T-cell (primary cell): ENCODE measurements at places on chromosomes 11 and 22.

- no peak overlapping the region for H3K4me3 ChIP-seq
- no peak for DNase-seq
- H3K27me3 ChIP-seq = no peaks in the 10 kb centered on the region
- no peaks in the 10 kb centered on the region for H3K36me3 ChIP-seq
These were observed 23.8 kb upstream of the SLC22A12 start for GRCh38 chr11:64566915-64567891.

- H3K4me3 ChIP-seq = peak overlapping the region; percentile 69
- no peaks in the 10 kb centered on the region for H3K36me3 ChIP-seq
- H3K27ac ChIP-seq = peak overlapping the region; percentile 75
- H3K27me3 ChIP-seq = no peaks in the 10 kb centered on the region
These were observed 8.0 kb downstream of the TMEM86A start for GRCh38 chr11:18706330-18707243.

- H3K4me1 ChIP-seq = peaks cover 18% of the 10 kb centered on the region
- no peak for DNase-seq
- H3K27ac ChIP-seq = no peak overlapping the region
- no peak overlapping the region for H3K4me3 ChIP-seq
These were observed 1.9 kb upstream of the PHF21A start for GRCh38 chr11:46122945-46123715.

DNA sequence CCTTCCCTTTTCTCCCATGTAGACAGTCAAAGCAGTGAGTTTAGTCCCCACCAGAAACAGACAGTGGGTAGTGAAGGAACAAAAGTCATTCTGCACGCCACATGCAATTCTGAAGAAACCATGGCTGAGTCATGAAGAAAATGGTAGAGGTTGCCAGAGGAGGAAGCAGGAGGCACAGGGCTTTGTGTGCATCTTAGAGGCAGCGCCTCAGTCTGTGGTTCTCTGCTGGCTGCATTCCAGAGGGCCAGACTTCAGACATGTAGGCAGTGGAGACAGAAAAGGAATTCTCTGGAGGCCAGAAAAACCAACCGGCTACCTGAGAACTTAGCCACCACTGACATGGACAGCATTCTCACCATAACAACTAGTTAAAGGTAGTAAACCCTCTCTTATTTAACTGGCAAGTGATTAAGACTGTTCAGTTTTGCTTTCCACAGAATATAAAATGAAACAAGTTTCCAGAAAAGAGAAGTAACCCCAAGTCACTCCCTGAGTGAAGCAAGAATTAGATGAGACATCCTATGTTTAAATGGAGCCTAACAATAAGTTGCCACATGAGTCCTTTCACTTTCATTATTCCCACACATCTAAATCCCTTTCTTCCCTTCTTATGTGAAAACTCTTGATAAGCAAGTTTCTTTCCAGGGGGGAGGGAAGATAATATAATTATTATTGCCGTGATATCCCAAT is 556.1 kb downstream of the SOX6 start:
- DNase-seq = no peak
- no peaks in the 10 kb centered on the region for H3K4me1 ChIP-seq
- H3K27me3 ChIP-seq = no peaks in the 10 kb centered on the region
- no peak overlapping the region for H3K4me3 ChIP-seq

DNA sequence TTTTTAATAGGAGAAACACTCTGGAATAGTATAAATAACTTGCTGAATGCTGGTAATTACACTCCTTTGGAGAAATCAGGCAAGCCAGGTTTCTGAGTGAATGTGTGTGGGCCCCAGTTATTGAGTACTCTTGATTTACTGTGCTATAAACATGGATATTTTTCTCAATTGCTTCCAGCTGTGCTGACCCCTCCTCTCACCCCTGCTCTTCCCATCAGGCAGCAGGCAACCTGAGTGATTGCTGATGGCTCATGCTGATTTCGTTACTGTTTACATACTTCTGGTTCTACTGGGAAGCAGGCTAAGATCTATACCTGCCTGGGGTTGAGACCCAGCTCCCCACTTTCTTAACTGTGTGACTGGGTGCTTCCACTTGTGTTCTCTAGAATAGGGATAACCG is 68.5 kb downstream of the DHCR7 start:
- no peaks in the 10 kb centered on the region for H3K4me1 ChIP-seq
- no peaks in the 10 kb centered on the region for H3K36me3 ChIP-seq
- DNase-seq = no peak
- no peaks in the 10 kb centered on the region for H3K27me3 ChIP-seq

DNA sequence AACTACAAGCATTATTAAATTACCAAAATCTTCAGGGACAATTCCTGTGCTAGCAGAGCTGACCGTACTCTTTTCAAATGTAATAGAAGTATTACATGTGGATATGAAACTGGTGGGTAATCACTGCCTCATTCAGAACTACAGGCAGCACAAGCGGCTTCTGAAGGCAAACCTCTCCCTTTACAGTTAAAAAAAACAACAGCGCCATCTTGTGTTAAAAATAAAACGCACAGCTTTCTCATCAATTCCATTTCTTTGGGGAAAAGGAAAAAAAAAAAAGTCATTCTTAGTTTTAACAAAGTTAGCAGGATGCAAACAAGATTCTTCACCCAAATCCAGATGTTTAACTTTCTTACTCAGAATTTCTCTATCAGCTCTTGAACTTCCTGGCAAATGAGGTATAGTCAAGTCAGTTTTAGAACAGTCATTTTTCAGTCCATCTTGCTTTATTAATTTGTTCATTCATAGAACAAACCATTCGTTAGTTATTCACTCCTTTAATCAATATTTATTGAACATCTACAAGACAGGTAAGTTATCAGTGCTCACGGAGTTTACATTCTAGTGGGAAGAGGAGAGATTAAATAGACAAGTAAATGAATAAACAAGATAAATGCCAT is 331.8 kb upstream of the MPPED2 start:
- no peaks in the 10 kb centered on the region for H3K36me3 ChIP-seq
- H3K4me1 ChIP-seq = no peaks in the 10 kb centered on the region

- no peaks in the 10 kb centered on the region for H3K36me3 ChIP-seq
- DNase-seq = no peak
- H3K4me1 ChIP-seq = no peaks in the 10 kb centered on the region
- H3K4me3 ChIP-seq = no peak overlapping the region
These were observed 11.1 kb upstream of the B3GAT1 start for GRCh38 chr11:134423106-134423505.

DNA sequence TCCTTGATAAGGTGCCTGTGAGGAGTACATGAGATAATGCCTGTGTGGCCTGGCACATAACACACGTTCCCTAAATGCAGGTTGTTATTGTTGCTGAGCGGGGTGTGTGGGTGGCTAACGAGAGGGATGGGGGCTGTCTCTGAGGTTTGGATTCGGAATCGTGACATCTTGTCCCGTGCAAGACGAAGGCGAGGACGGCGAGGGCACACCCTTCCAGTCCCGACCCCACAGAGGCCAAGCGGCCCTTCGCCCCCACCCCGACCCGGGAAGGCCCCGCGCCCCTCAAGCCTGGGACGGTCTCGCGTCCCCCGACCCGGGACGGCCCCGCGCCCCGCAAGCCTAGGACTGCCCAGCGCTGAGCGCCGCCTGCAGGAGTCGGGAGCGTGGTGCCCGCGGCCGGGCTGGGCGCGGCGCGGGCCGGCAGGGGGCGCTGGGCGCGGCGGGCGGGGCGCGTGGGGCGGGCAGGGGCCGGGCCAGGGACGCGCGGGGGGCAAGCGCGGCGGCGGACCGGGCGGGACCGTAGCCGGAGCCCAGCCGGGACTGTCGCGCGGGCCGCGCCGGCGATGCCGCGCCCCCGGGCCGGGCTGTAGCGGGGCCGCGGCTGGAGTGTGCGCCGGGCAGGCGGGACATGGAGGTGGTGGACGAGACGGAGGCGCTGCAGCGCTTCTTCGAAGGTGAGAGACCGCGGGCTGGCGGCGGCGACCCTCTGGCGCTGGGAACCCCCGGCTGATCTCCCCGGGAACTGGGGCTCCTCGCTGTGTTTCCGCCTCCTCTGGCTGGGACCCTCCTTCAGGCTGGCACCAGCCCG is at the start of gene MYRF:
Gene MYRF, plus strand, starts transcription at position 520 of the 808 bp plus-strand sequence. Its CDS starts 109 bp downstream, at position 629.
- H3K27ac ChIP-seq = no peak within 1 kb of the TSS
- peak; percentile 37 for DNase-seq
- H3K27me3 ChIP-seq = peaks cover 65% of the 10 kb centered on the region
- H3K4me1 ChIP-seq = peaks cover 32% of the 10 kb centered on the region

DNA sequence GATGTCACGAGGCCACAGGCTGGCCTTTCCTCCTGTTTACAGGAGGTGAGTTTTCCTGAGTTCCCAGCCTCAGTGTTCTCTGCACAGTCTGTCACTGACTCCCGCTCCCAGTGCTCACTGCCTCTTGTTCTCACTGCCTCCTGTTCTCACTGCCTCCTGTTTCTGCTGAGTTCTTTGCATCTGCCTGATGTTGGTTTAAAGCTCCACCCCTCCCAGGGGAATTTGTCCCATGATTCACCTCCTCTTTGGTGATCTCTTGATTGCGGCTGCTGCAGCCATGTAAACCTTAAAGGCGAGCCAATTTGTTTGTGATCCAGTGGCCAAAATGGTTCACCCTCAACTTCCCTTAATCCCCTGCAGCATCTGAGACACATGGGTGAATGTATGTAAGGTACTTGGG is 6.0 kb upstream of the TUBA8 start:
- no peaks in the 10 kb centered on the region for H3K4me1 ChIP-seq
- H3K27ac ChIP-seq = no peak overlapping the region
- no peak for DNase-seq
- no peaks in the 10 kb centered on the region for H3K27me3 ChIP-seq
- H3K36me3 ChIP-seq = peaks cover 17% of the 10 kb centered on the region
- H3K4me3 ChIP-seq = no peak overlapping the region

DNA sequence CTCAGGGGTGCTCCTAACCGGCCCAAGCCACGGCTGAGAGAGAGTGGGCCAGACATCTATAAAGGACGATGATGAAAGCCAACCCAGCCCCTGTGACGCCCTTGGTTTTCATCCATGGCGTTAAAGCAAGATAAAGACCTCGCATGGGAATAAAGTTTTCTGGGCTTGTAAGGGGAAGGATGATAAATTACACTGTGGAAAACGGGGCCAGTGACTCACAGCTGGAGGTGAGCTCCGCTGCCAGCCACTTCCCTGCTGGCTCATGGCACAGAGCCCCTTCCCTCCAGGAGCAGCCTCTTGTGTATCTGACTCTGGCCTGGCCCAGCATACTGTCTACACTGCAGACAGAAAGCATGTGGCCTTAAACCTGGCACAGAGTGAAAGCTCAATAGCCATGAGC is 503.2 kb upstream of the B3GAT1 start:
- no peaks in the 10 kb centered on the region for H3K27me3 ChIP-seq
- no peak overlapping the region for H3K4me3 ChIP-seq
- no peak overlapping the region for H3K27ac ChIP-seq
- DNase-seq = no peak
- H3K4me1 ChIP-seq = no peaks in the 10 kb centered on the region

GRCh38 chr11:11105361-11105760 is 247.5 kb upstream of the ZBED5 start:
- H3K4me1 ChIP-seq = no peaks in the 10 kb centered on the region
- DNase-seq = no peak
- H3K27me3 ChIP-seq = no peaks in the 10 kb centered on the region
- H3K4me3 ChIP-seq = no peak overlapping the region

DNA sequence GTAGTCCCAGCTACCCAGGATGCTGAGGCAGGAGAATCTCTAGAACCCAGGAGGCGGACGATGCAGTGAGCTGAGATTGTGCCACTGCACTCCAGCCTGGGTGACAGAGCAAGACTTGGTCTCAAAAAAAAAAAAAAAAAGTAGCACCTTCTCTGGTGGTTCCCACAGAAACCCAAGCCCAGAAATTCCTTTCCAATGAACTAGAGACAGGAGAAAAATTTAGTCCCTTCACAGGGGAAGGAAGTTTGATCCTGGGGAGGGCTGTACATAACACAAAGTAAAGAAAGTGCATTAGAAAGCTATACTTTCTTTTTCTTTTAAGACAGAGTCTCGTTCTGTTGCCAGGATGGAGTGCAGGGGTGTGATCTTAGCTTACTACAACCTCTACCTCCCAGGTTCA is 25.5 kb upstream of the APOA1 start:
- H3K4me3 ChIP-seq = no peak overlapping the region
- no peaks in the 10 kb centered on the region for H3K4me1 ChIP-seq
- H3K27ac ChIP-seq = no peak overlapping the region
- no peaks in the 10 kb centered on the region for H3K27me3 ChIP-seq
- no peak for DNase-seq

- no peak overlapping the region for H3K27ac ChIP-seq
- no peaks in the 10 kb centered on the region for H3K36me3 ChIP-seq
- H3K27me3 ChIP-seq = no peaks in the 10 kb centered on the region
- H3K4me3 ChIP-seq = no peak overlapping the region
- no peaks in the 10 kb centered on the region for H3K4me1 ChIP-seq
These were observed 155.5 kb upstream of the PITPNB start for GRCh38 chr22:28074526-28074925.

DNA sequence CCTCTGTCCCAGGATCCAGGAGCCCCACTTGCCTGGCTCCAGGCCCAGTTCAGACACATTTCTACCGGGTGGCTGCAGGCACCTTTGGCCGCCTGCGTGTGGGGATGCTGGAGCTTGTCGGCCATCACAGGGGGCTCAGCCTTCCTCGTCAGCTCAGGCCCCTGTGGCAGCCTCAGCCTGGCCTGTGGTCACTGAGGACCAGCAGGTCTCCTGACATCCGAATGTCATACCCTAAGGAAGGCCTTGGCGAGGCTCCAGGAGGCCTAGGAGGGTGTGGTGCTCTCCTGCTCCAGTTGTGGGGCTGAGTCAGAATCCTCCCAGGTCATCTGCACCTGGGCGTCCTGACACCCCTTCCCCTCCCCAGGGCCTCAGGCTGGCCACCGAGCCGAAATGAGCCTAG is 14.9 kb upstream of the SOX10 start:
- no peak for DNase-seq
- H3K4me1 ChIP-seq = peaks cover 62% of the 10 kb centered on the region
- H3K27me3 ChIP-seq = no peaks in the 10 kb centered on the region
- H3K36me3 ChIP-seq = no peaks in the 10 kb centered on the region
- H3K4me3 ChIP-seq = no peak overlapping the region

DNA sequence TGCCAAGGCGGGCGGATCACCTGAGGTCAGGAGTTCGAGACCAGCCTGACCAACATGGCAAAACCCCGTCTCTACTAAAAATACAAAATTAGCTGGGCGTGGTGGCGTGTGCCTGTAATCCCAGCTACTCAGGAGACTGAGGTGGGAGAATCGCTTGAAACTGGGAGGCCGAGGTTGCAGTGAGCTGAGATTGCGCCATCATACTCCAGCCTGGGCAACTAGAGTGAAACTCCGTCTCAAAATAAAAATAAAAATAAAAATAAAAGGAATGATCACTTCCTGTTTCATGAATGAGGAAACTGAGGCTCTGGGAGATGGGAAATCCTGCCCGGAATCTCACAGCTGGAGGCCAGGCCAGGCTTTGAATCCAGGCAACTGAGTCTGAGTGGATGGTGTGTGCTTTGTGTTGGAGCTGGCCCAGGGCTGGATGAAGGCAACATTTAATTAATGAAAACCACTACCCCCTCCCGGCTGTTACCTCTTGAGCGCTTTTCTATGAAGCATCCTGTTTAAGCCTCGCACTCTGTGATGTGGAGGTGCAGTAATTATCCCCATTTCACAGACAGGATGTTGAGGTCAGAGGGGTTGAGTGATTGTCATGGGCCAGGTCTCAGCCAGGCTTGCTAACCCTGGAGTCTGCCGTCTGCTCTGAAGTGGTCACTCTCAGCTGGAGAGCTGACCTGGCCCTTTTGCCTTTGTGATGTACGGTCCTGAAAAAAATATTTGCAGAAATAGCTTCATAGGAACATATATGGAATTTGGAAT is 27.8 kb downstream of the LRP5 start:
- no peaks in the 10 kb centered on the region for H3K36me3 ChIP-seq
- H3K27ac ChIP-seq = no peak overlapping the region
